Melanocyte of skin (primary cell): ENCODE measurements at places on chromosomes 12 and 14. TPM values are rescaled to one million over a fixed set of nuclear protein-coding genes. Genes with fewer than 3 reads are reported as not detected.

Gene OTUB2
- 1.3 and 2.6 TPM in 2 replicates for total RNA-seq

Gene ZDHHC22
- not detected in 2 replicates for total RNA-seq

Gene EML1
- total RNA-seq: 9.1 and 14.1 TPM in 2 replicates

Gene PZP
- not detected in 2 replicates for total RNA-seq

Gene CLEC2A
- total RNA-seq: not detected in 2 replicates

Gene KLRB1
- total RNA-seq: not detected in 2 replicates

Gene AMDHD1
- 1.0 and 2.2 TPM in 2 replicates for total RNA-seq

Gene MGP
- total RNA-seq: not detected in 2 replicates

Gene GPD1
- not detected in 2 replicates for total RNA-seq

Gene DCP1B
- total RNA-seq: 12.3 and 13.9 TPM in 2 replicates

Gene NANOG
- total RNA-seq: not detected in 2 replicates

Gene TMPRSS12
- not detected in 2 replicates for total RNA-seq

Gene PRICKLE1
- 0.34 and 1.8 TPM in 2 replicates for total RNA-seq

Gene TMEM132C
- total RNA-seq: under 0.01 TPM in 1 of 2 replicates, not detected in the other

Gene CLEC1B
- not detected in 2 replicates for total RNA-seq

Gene TTC8
- 26.6 and 43.3 TPM in 2 replicates for total RNA-seq

Gene TOMM20L
- total RNA-seq: not detected in 2 replicates

Gene CPNE6
- not detected in 2 replicates for total RNA-seq

Gene TPPP2
- total RNA-seq: not detected in 2 replicates

Gene ABCC9
- total RNA-seq: under 0.01 TPM in 1 of 2 replicates, not detected in the other

Gene ACOT6
- total RNA-seq: not detected in 2 replicates
